ENCODE measurements at places on chromosomes 12 and 14.

DNA sequence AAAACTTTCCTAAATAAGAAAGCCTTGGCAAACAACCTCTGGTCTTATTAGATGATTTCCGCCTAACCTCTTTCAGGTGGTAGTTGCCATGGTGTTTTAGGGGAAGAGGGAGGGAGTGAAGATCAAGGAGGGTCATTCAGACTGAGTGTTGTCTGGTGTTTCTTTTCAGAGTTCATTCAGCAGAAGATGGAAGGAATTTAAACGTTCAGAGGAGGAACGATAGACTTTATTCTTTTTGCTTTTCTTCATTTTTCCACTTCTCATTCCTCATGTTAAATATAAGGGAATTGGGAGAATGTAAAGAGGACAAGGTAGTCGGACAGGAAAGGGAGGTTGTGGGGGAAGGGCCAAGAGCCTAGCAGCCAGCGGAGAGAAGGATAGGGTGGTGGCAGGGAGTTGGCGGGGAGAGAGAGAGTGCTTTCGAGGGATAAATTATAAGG, 17.4 kb upstream of the SALL2 start:
- no peak for DNase-seq

DNA sequence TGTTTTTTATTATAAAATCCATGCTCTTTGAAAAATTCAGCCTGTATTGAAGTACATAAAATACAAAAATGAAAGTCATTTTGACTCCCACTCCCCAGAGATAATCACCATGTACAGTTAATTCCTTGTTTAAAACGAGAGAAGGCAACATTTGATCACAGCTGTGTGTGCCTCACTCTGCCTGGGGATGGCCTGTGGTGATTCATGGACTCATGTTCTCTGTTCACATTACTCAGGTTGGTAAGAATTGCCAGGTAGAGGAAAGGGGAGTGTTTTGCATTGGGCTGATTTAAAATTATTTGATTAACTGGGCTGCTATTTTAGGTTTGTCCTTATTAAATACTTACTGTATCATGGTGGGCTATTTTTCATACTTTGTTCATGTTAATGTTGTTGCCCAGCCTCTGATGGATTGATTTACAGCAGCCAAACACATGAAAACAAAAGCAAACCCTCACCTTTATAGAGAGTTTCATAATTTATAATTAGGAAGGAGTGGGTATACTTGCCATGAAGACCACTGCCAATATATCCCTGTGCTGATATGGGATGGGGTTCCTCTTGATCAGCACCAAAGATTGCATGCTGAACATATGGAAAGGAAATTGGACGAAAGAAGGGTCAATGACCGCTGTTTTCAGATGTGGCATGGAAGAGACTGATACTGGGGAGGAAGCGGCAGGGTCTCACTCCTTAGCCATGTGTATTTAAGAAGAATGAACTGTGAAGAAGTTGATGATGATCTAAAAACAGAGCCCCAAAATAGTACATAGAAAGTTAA, 3.0 kb downstream of the ZBTB1 start:
- peak; percentile 44 for DNase-seq

DNA sequence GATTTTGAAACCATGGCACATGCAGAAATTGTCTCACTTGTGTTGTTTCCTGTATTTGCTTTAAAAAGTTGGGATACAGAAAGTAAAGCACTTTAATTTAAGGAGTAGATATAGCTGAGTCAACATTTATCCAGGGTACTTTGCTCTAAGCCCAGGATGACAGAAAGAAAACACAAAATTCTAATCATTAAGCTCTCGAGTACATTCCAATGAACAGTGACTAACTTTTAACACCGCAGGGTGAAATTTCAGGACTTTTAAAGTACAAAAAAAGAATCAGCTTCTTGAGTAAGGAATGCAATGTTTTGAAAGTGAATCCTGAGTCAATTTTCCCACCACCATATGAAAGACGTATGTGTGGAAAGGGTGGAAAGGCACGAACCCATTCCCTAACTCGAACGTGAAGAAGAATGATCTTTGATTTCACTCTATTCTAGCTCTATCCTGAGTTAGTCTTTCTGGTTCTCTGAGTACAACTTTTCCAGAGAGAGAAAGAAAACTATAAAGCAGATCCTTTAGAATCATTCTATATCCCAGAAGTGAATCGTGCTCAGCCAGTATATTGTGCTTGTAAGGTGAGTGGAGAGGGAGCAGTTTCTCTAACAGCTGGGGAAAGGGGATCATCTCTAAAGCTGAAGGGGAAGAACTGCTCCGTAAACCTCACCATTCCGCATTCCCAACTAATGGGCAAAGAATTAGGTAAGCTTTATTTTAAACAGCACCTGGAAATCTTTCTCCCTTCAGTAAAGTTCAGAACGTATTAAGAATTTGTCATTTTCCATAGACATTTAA, 779.0 kb upstream of the FLRT2 start:
- peak; percentile 64 for DNase-seq

- no peak for DNase-seq
These were observed 43.4 kb upstream of the RIN3 start for GRCh38 chr14:92470215-92470614.

GRCh38 chr14:79186523-79186922, 1016.4 kb downstream of the NRXN3 start:
- DNase-seq = peak; percentile 43

- DNase-seq = no peak
These were observed 99.5 kb downstream of the KIF26A start for GRCh38 chr14:104237651-104238423.

GRCh38 chr12:9039397-9039977, 50.1 kb downstream of the KLRG1 start:
- DNase-seq = peak; percentile 64

DNA sequence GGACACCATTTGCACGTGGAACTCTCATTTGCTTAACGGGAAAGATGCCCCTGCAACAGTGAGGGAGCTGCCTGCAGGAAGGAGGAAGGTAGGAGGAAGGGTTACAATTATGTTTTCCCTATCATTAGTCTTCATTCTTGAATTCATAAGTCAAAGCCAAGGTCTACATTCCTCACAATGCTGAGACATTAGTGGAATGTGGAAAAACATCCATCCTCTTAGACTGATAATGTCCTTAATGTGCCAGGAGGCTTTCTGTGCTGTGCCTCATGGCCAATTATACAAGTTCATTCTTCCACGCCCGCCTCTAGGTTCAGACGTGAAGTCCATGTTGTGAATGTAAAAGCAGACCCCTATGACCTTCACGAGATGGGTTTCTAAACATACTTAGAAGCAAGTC, 1212.4 kb upstream of the TMEM132C start:
- DNase-seq = no peak

GRCh38 chr14:103749860-103750259, 34.2 kb downstream of the ZFYVE21 start:
- no peak for DNase-seq

GRCh38 chr12:109137055-109137454, 20.7 kb downstream of the ACACB start:
- DNase-seq = no peak

DNA sequence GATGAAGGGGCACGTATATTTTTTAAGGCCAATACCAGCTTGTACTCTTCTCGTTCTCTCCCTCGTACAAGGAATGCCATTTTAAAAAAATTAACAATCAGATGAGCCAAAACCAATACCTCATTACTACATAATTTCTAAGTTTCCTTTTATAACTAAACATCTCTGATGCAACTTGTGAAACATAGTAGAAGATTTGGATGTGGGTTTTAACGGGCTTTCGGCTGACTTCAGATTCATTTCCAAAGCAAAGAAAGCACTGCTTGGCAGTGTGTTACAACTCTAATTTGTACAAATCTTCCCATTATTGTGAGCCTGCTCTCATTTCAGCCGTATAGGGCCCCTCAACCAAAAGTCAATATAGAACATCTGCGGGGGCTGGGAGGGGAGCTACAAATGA, 99.1 kb upstream of the TMCC3 start:
- no peak for DNase-seq

GRCh38 chr14:78950649-78951048, 780.5 kb downstream of the NRXN3 start:
- DNase-seq = peak; percentile 56

All from mesenchymal stem cell (in vitro differentiated cells and primary cell).